Activated naive CD4-positive, alpha-beta T cell treated with anti-CD3 and anti-CD28 coated beads for 36 hours (primary cell): ENCODE measurements at places on chromosomes 5 and 9.
A peak's percentile ranks its signal among the peaks of the same experiment; 100 is the strongest.

DNA sequence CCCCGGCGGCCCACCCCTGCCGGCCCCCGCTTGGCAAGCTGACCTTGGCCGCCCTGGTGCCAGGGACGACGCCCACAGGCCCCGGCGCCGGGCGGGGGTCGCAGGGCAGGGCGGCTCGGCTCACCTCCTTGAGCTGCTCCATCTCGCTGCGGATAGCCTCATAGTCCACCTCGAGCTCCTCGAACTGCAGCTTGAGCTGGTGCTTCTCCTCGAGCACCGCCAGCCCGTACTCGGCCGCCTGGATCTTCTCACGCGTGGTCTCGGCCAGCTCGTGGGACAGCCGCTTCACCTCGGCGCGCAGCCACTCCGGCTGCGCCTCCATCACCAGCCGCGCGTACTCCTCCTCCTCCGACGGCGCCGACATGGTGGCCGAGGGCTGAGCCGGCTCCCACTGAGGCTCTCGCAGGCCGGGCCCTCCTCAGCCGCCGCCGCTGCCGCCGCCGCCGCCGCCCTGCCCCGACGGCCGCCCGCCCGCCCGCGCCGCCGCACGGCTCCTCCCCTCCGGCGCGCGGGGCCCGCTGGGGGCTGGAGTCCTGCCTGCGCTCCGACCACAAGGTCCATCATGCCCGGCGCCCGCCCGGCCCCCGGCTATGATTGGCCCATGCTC is at the start of gene BICD2:
TSS of gene BICD2 (minus strand) at position 453 of the 607 bp plus-strand sequence. CDS start at position 364, 89 bp downstream.
- no peak for DNase-seq

DNA sequence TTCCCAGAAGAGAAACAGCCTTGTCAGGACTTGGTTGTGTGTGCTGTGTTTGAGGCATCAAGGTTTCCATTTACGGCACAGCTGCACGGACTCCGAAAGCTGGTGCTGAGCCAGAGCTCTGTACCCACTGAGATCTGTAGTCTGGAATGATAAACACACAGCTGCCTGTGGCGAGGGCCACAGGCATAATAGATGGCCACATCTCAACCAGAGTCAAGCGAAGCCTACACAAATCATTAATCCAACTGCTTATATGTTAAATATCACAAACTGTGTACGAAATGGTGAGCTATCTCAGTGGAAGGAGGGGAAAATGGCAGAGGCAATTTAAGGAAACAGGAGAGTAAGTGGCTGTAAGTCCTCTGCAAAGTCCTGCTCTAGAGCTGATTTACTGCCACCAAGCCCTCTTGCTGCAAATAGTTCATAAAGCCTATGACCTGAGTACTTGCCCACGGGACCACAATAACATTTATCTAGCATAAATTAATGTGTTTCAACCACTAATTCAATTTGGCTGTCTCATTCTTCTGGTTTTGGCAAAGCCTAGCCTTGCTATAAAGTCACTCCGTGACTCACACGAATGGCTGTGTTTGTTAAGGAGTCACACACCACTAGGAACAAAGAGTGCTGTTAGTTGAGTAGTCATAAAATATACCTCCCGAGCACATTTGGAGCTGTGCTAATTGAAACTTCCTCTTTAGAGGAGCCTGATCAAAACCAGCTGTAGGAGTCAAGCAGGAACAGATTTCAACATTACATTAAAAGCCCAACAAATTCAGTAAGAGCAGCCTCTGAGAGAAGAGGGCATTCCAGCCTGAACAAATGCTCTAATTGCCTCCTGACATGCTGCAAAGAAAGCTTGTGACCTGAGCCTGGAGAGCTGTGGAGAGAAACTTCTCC is 738.6 kb upstream of the ZNF608 start:
- DNase-seq, result no peak

GRCh38 chr5:112800891-112801290 is 60.2 kb upstream of the SRP19 start:
- DNase-seq, result no peak

- peak; percentile 52 for DNase-seq
These were observed 297.0 kb upstream of the ACTBL2 start for GRCh38 chr5:57779383-57780223.

DNA sequence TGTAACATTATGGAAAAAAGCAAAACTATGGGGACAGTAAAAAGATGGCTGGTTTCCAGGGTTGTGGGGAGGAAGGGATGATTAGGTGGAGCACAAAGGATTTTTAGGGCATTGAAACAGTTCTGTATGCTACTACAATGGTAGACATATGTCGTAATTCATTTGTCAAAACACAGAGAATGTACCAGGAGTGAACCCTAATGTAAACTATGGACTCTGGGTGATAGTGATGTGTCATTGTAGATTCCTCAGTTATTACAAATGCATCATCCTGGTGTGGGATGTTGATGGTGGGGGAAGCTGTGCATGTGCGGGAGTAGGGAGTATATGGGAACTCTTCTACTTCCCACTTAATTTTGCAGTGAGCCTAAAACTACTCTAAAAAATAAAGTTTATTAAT is 135.0 kb upstream of the GABRP start:
- no peak for DNase-seq

DNA sequence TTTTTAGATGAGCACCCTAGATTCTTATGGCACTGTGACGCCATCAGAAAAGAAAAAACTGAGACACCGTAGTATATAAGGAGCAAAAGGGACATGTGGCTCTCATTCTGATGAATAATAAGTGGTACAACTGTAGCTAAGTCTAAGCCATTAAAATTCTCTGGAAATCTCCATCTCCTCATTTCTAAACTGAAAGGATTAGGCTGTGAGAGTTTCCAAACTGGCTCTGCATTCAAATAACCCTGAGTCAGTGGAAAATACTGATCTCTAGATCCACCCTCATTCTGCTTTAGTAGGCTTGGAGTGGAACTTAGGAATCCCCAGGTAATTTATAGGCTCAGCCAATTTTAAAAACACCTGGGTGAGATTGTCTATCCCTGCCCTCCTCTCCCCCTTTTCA is 28.5 kb downstream of the PTAR1 start:
- DNase-seq, result no peak

- DNase-seq, result no peak
These were observed 37.4 kb downstream of the FOXI1 start for GRCh38 chr5:170143091-170143490.

- no peak for DNase-seq
These were observed 589.1 kb downstream of the MTRR start for GRCh38 chr5:8458038-8458383.

DNA sequence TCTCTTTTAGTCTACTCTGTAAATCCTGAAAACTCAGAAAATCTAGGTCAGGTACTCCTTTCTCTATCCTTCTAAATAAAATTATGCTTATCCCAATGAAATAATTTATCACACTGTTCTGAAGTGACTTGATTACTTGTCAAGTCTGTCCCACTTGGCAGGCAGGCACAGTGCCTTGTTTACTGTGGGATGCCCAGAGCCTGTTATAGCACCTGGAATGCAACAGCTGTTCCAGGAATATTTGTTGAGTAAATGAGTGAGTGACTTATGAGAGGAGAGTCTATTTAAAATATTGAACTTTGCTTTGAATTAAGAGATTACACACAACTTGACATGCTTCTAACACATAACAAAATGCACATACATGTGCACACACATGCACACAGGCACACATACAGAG is 130.0 kb downstream of the MPDZ start:
- DNase-seq, result no peak

DNA sequence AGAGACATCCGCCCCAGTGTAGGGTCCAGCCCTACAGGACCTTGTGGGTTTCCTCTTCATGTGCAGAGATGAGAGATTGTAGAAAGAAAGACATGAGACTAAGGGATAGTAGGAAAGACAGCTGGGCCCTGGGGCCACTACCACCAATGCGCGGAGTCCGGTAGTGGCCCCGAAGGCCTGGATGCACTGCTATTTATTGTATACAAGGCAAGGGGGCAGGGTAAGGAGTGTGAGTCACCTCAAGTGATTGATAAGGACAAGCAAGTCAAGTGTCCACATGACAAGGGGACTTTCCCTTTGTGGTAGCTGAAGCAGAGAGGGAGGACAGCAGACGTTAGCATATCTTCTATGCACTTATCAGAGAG is 6.2 kb upstream of the TMEM141 start:
- no peak for DNase-seq

- DNase-seq, result no peak
These were observed 2.2 kb upstream of the SLIT3 start for GRCh38 chr5:169303119-169303515.

DNA sequence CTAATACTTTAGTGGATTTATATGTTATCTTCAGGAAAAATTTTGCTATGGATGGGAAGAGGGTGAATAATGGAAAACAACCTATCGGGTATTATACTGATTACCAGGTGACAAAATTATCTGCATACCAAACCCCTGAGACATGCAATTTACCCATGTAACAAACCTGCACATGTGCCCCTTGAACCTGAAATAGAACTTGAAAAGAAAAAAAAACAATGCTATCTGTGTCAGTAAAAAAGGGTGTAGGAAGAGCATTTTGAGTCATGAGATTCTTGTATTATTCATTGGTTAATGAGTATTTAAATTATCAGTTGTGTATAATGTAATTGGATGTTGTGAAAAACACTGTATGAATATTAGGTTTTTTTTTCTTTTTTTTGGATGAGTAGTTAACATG is 75.4 kb downstream of the PRR16 start:
- no peak for DNase-seq

- no peak for DNase-seq
These were observed 58.9 kb upstream of the MCCC2 start for GRCh38 chr5:71528206-71528605.

DNA sequence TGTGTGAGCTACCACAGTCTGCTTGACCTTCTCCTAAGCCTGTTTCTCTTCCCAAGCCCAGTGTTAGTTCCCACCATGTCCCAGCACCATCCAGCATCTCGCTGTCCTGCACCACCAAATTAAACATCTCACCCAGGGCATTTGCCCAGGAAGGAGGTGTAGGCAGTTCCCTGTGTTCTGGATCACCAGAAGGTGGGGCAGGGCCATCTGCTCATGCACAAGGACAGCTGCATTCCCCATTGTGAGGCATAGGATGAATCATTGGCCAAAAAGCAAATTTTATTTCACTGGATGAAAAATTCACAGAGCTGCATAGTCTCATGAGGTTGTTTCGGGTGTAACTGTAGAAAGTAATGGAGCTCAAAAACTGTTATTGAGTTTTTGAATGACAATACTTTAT is 89.5 kb upstream of the GRIA1 start:
- DNase-seq, result no peak

- DNase-seq, result no peak
These were observed 5.3 kb downstream of the BARX1 start for GRCh38 chr9:93949694-93950449.

GRCh38 chr5:111582993-111583601 is 70.8 kb upstream of the STARD4 start:
- DNase-seq, result no peak

DNA sequence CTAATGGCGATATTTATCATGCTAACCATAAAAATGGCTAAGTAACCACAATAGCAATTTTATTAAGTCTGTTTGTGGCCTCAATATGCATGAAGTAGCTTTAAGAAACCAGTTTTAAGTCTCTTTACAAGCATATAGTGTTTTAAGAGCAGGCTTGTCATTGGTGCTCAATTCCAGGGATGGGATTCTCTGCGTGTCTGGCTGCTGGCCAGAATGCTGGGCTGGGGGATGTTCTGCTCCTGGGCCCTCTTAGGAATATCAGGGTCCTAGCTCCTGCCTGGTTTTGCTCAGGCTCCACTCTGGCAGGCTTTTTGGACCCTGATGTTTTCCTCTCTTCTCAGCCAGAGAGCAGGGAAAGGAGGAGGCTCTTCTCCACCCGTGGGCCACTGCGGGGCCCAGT is 127.2 kb downstream of the PDE8B start:
- DNase-seq, result no peak

GRCh38 chr5:156479849-156480248 is 152.9 kb downstream of the SGCD start:
- DNase-seq, result peak; percentile 67

DNA sequence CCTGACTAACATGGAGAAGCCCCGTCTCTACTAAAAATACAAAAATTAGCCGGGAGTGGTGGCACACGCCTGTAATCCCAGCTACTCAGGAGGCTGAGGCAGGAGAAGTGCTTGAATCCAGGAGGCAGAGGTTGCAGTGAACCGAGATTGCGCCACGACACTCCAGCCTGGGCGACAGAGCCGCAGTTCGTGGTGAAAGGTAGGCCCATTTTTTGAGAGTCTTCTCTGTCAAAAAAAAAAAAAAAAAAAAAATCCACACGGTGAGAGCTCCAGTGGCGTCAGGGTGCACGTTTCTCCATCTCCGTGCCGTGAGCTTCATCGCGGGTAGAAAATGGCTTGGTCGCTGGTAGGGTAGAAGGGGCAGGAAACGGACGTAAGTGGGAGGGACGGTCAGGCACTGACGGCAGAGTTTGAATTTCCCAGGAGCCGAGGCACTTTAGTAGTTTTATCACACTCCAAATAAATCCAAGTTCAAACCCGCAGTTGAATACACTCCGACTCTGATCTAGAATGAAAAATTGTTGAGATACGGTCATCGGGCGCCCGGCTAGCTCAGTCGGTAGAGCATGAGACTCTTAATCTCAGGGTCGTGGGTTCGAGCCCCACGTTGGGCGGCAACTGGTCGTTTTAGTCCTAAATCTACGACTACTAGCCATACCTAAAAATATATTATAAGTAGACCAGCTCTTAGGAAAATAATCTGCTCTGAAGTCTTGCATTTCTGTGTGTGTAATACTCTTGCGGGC is 2.4 kb upstream of the TRIM7 start:
- DNase-seq, result peak; percentile 92

DNA sequence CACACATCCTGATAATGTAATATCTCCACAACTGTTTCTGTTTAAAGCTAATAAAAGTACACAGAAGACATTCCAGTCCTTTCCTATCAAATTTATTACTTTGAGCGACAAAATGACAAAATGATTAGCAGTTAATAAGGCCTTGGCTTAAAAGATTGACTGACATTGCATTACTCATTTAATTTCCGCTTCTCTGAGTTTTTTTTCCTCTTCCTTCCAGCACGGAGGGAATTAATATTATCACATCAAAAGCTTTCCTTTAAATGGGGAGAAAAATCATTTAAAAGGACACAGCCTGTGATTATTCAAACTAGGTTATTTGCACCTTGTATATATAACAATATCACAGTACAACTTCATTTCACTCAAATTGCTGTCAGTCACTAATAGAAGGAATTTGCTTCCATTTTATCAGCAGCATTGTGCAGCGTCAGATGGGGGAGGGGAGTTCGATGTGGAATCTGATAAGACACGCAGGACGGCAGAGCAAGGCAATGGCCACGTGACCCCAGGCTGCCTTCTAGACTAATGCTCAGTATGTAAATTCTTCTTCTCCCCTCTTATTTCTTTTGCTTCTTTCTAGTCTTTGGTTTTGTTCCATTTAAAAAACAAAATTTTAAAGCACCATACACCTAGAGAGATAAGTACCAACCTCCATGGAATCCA is 400.5 kb downstream of the IRX1 start:
- no peak for DNase-seq
